ENCODE measurements at places on chromosomes 12 and 14.

DNA sequence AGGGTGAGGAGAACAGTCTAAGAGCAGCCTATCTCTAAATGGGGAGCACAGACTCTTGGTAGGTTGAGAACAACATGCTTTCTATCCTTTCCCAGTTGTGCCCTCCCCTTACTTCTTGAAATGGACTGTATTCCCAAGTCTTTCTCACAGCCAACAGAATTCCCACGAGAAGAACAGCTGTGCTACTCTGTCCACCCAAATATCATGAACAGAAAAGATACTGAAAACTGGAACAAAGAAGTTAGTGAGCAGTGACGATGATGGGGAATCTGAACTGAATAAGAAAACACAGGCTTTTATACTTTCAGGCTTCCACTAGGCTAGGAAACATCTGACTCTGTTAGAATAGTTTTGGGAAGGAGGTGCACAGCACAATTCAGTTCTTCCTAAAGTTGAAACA lies 3.4 kb downstream of the NACA start:
- no peak for DNase-seq

GRCh38 chr12:26523708-26524150 lies 309.3 kb downstream of the ITPR2 start:
- no peak for DNase-seq

- DNase-seq = no peak
Observed at GRCh38 chr12:94571556-94571955, 78.8 kb downstream of the TMCC3 start.

GRCh38 chr14:48193893-48194292 lies 518.5 kb upstream of the MDGA2 start:
- no peak for DNase-seq

GRCh38 chr14:32150392-32150791 lies 51.5 kb upstream of the RNU6-7 start:
- DNase-seq = no peak

DNA sequence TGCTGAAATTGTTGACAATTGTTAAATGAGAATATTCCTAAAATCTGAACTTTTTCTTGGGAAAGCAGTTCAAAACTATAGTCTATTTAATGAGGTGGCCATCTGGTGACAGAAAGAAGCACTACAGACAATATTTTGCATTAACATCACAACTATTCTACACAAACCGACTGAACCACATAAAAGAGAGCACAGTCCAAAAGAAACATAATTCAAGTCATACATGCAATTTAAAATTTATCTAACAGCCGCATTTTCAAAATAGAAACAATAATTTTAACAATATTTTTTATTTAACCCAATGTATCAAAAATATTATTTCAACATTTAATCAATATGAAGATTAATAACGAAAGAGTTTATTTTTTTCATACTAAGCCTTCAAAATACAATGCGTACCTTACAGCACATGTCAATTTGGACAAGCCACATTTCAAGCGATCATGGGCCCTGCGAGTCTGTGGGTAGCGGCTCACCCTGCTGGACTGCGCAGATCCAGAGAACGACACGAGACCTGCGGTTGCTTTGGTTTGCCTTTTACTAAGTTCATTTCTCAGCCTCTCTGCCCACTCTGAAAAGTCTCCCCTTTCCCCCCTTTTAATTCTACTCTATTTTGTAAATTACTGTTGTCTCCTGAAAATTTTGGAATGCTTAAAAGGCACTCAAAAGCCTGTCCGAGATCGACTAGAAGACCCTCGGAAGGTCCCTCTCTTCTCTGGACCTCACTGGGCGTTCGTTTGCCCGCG lies 947 bp upstream of the LRRC9 start:
- no peak for DNase-seq

DNA sequence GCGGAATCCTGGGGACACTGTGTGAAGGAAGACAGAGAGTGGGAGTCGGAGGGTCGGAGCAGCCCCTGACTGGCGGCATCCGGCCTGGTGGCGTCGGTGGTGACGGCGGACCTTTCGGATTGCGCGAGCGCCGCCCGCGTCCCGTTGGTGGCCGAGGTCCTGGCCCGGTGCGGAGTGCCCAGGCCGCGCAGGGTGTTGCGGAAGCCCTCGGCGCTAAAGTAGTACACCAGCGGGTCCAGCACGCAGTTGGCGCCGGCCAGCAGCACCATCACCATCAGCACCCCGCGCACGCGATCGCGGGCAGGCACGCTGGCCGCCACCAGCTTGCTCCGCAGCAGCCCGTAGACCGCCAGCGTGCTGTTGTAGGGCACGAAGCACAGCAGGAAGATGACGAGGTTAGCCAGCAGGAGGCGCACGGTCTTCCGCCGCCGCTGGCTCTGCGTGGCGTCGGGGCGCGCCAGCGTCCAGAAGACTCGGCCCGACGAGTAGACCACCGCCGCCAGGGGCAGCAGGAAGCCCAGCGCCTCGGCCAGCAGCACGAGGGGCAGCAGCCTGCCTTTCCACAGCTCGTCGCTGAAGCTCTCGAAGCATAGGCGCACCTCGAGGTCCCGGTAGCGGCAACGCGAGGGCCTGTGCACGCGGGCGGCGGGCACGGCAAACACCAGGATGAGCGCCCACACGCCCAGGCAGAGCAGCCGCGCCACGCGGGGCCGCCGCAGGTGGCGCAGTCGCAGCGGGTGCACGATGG lies 13.1 kb upstream of the CHD4 start:
- no peak for DNase-seq

- no peak for DNase-seq
Observed at GRCh38 chr14:20343862-20344220, 406 bp downstream of the PARP2 start.

DNA sequence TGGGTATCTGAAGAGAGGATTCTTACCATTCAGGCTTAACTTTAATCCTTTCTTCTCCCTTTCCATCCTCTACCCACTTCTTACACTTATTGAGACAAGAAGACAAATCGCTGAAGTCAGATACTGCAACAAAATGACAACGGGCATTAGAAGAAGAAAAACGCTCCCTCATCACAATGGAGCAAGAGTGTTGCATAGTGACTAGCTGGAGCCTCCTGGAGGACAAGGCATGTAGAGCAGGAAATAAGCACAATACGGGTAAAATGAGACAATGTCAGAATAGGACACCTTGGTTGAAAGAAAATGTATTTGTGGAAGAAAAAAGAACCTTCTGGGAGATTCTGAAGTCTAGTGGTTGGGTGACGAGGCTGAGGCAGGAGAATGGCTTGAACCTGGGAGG lies 501.0 kb downstream of the RERGL start:
- DNase-seq = no peak

DNA sequence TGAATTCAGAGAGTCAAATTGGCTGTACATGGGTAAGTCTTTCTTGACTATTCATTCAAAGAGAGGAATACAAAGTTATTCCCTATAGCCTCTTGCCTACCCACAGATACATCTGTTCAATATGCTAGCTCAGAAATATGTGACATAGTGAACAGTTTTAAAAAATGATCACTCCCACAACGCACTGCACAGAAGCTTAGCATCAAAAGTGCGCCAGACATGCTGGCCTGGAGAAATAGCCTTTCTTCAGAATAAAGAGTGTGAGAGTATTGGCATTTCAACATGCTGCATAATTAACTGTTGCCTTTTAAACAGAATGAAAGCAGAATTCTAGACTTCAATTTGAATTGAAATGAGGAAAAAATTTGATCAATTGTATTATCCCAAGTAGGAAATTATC lies 27.0 kb downstream of the GPR19 start:
- no peak for DNase-seq

DNA sequence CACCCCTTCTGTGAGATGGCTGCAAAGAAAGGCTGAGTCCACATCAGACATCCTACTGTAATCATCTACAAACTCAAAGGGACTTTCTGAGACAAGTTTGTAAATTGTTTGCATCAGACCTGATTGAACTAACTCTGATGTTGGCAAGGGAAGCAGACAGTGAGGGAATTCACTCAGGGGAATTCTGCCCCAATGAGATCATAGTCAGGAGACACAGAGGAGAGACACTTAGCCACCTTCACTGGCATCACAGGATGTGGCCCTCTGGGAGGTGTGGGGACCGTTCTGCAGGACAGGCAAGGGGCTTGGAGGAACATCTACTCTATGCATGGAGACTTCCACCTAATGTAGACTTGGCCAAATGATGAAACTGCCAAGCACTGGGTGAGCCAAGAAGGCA lies 70.7 kb upstream of the DDX11 start:
- no peak for DNase-seq

- no peak for DNase-seq
Observed at GRCh38 chr12:74985986-74986319, 223.7 kb downstream of the KCNC2 start.

- no peak for DNase-seq
Observed at GRCh38 chr14:73757381-73757780, 43.2 kb upstream of the PNMA1 start.

GRCh38 chr12:130804216-130804615 lies 34.8 kb downstream of the STX2 start:
- DNase-seq = no peak

- no peak for DNase-seq
Observed at GRCh38 chr12:113926788-113927187, 39.3 kb downstream of the RBM19 start.

- peak; percentile 63 for DNase-seq
Observed at GRCh38 chr12:10721651-10722501, 1.2 kb downstream of the YBX3 start.

GRCh38 chr12:125402874-125403789 lies 337.9 kb downstream of the AACS start:
- DNase-seq = no peak

GRCh38 chr12:45990468-45991283 lies at the start of gene SCAF11:
TSS of gene SCAF11 (minus strand) at chr12:45990574. CDS start at chr12:45964167, 26,407 bp downstream.
- peak; percentile 100 for DNase-seq

GRCh38 chr12:26277506-26278246 lies 82.3 kb downstream of the SSPN start:
- no peak for DNase-seq

DNA sequence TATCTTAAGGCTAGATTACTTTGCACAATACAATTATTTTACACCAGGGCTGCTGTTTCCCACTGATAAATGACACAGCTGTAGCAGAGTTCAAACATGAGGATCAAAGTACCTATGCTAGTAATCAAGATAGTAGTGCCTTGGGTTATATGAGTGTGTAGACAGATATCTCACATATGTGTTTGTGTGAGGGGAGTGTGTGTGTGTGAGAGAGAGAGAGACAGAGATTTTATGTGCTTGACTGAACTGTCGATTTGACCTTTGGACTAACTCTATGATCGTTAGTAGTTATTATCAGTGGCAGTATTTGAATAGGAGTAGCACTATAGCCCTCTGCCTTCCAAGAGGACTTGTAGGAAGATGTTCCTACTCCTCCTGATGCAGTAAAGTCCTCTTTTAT lies 15.5 kb downstream of the PLEKHA5 start:
- DNase-seq = no peak

GRCh38 chr12:109892748-109893147 lies 7.3 kb upstream of the TCHP start:
- DNase-seq = no peak

DNA sequence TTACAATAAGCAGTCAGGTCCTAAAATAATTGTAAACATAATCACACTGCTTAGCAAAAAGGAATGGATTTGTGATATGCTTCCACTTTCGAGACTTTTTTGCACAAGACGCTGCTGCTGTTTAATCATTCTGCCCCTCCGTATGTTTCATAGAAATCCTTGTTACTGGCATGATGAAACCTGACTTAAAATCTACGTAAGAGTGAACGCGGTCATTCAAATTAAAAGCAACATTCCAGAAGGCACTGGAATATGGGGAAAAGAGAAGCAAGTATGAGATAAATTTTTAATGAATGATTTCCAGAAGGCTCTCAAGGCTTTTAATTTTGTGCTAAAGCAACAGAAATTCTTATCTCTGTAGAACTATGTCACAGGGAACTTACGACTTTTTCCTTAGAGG lies 1.1 kb downstream of the CNIH1 start:
- no peak for DNase-seq

GRCh38 chr12:78101113-78101876 lies 270.6 kb downstream of the NAV3 start:
- DNase-seq = no peak

DNA sequence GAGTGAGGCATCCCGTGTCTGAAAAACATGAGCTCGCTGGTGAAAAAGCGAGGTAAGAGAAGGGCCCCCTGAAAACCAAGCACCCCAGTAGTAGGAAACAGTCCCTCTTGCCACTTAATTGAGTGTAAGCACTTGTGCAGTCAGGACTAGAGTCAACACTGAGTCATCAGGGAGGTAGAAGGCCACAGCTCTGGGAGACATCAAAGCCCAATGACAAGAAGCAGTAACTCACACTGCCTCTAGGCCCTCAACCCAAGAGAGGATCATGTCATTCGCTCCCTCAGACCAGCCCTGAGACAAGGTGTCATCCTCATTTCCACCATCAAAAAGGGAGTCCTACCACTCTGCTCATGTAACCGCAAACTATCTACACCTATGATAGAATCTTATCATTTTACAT lies 17.8 kb downstream of the POMT2 start:
- DNase-seq = no peak

DNA sequence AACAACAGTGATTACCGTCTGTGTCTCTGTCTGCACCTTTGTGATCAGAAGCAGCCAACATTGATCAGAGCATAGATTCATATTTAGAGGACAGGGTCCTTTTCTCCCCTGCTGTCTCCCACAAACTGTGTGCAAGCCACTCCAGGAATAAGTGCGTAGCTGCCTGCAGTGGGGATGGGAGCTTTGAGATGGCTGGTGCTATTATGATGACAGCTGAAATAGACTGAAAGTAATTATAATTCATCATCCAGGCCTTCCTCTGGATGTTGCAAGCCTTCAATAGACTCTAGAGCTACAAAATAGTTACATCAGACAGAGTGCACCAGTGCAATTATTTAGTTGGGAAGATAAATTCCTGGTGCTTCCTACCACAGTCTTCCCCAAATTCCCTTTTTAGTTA lies 68.1 kb downstream of the BORCS5 start:
- no peak for DNase-seq

GRCh38 chr12:130973109-130973508 lies 19.4 kb downstream of the ADGRD1 start:
- DNase-seq = no peak

- DNase-seq = no peak
Observed at GRCh38 chr12:115871714-115872113, 405.8 kb downstream of the MED13L start.

GRCh38 chr12:52517888-52518287 lies 2.3 kb downstream of the KRT5 start:
- no peak for DNase-seq

DNA sequence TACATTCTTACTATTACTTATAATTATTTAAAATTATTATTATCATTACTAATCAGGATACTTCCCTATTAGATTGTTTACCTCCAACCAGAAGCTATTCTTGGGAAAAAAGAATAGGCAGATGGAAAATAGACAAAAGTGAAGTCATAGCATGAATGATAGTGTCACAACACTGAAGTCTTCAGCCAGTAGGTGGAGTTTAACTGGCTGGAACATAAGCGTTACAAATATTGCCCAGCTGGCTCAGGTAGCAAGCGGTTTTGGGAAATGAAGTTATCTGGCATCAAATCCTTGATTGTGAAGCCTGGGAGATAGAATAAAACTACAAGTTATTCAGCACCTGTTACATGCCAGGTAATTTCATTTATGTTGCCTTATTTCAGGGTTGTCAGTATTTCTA lies 762.9 kb downstream of the C12orf50 start:
- DNase-seq = no peak
